Activated CD4-positive, alpha-beta memory T cell treated with anti-CD3 and anti-CD28 coated beads, Interleukin-2, amount 10 ng/mL, durations not matched to agents 7 days and 5 days (primary cell): ENCODE measurements at places on chromosomes 7 and 10. TPM values are rescaled to one million over a fixed set of nuclear protein-coding genes. Genes with fewer than 3 reads are reported as not detected.
A peak's percentile ranks its signal among the peaks of the same experiment; 100 is the strongest.

The GRID1 gene
- total RNA-seq = not detected

The HMX3 gene
- not detected for total RNA-seq

The SPDYE6 gene
- 0.13 TPM for total RNA-seq

The SLC16A12 gene
- not detected for total RNA-seq

The OR2A1 gene
- 0.05 TPM for total RNA-seq

The RNLS gene
- total RNA-seq = 1.3 TPM

The SOSTDC1 gene
- not detected for total RNA-seq

The IDI2 gene
- not detected for total RNA-seq

The C10orf62 gene
- not detected for total RNA-seq

GRCh38 chr7:56218510-56218909, 102.3 kb upstream of the NUPR2 start:
- H3K4me1 ChIP-seq = no peaks in the 10 kb centered on the region
- DNase-seq = no peak
- no peaks in the 10 kb centered on the region for H3K27me3 ChIP-seq

DNA sequence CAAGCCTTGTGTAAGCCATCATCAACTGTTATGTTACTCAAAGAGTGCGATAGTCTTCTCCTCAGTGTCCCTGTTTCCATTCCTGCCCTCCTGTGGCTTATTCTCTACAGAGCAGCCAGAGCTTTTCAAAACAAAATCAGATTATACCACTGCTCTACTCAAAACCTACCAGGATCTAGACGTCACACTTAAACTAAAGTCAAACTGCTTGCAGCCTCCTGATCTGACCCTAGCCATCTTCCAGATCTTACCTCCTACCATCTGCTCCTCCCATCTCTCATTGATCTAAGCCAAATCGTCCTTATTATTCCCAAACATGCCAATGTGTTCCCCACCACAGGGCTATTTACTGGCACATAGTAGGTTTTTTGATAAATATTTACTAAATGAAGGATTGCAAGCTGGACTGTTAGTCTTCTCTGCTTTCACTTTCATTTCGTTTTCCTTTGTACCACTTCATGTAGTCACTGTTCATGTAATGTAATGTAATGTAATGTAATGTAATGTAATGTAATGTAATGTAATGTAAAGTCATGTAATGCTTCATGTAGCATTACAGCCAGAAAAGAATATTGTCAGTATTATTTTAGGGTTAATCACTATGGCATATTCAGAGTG, 116.1 kb downstream of the GPR37 start:
- no peaks in the 10 kb centered on the region for H3K36me3 ChIP-seq
- peaks cover 7% of the 10 kb centered on the region for H3K4me1 ChIP-seq
- H3K27ac ChIP-seq = no peak overlapping the region
- no peak for DNase-seq
- H3K4me3 ChIP-seq = peak overlapping the region; percentile 61

- no peaks in the 10 kb centered on the region for H3K4me1 ChIP-seq
- no peak overlapping the region for H3K4me3 ChIP-seq
- no peaks in the 10 kb centered on the region for H3K36me3 ChIP-seq
- no peaks in the 10 kb centered on the region for H3K27me3 ChIP-seq
- H3K27ac ChIP-seq = no peak overlapping the region
Measured at GRCh38 chr10:83078160-83078559, 1061.1 kb upstream of the GHITM start.

DNA sequence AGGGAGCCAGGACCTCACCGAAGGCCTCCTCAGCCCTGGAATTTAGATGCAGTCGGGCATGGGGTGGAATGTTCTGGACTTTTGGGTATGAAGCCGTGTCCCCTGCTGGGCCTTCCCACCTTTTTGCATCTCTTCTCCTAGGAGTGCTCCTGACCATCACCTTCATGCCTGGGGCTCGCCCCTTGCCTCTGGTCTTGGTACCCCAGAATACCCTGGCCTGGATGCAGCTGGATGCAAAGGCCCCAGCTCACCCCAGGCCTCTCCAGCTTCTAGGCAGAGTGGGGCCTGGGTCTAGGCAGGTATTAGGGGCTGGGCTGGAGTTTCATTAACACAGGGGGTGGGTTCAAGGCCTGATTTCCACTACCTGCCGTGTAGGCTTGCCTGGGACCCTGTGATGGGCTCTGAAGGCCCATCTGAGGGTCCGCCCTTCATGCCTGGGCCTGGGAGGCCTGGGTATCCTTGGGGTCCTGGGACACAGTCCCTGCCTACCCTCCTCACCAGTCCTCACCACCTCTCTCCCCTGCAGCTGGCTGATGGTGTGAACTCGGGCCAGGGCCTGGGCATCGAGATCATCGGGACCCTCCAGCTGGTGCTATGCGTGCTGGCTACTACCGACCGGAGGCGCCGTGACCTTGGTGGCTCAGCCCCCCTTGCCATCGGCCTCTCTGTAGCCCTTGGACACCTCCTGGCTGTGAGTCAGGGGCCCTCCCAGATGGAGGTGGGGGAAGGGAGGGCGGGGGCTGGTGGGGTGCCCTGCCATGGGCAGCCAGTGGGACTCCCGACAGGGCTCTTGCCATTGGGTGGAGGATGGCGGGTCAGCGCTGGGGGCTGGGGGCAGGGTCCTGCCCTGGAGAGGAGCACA, 10.1 kb downstream of the AQP1 start:
- H3K27me3 ChIP-seq = no peaks in the 10 kb centered on the region
- no peak overlapping the region for H3K27ac ChIP-seq
- no peak overlapping the region for H3K4me3 ChIP-seq
- no peaks in the 10 kb centered on the region for H3K36me3 ChIP-seq

DNA sequence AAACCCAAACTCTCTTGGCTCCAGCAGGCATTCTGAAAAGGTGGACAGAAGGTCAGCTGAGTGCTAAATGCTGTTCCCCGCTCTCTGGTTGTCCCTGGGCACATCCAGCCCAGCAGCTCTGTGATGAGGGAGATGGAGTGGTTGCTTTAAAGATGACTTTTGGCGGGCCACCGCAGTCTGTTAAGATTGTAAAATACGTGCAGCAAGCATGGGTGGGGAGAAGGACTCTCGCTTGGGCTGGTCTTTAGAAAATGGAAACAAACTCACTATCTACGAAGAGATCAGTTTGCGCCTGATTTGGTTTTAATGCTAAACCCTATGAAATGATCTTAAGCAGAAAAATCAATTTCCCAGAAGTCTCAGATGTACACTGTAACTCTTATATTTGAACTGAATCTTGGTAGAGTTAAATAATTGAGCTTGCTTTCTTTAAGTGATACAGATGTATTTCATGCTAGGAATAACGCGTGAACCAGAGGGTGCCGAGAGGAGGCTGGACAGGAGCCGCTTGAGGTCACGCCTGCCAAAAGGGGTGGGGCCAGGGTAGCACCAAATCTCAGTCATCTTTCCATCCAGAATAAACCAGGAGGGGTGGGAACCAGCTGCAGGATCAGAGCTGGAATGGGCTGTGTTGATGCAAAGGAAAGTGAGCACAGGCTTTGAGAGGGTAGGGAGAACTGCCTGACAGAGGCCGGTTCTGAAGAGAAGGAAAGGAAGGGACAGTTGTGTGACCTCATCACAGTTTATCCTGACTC, 170.2 kb upstream of the MKI67 start:
- H3K4me1 ChIP-seq = no peaks in the 10 kb centered on the region
- H3K36me3 ChIP-seq = no peaks in the 10 kb centered on the region
- H3K27me3 ChIP-seq = no peaks in the 10 kb centered on the region
- no peak overlapping the region for H3K27ac ChIP-seq
- no peak overlapping the region for H3K4me3 ChIP-seq
- no peak for DNase-seq

- no peak overlapping the region for H3K27ac ChIP-seq
- H3K27me3 ChIP-seq = no peaks in the 10 kb centered on the region
- H3K36me3 ChIP-seq = no peaks in the 10 kb centered on the region
- no peak overlapping the region for H3K4me3 ChIP-seq
- no peak for DNase-seq
Measured at GRCh38 chr7:131281266-131282048, 46.2 kb upstream of the MKLN1 start.

DNA sequence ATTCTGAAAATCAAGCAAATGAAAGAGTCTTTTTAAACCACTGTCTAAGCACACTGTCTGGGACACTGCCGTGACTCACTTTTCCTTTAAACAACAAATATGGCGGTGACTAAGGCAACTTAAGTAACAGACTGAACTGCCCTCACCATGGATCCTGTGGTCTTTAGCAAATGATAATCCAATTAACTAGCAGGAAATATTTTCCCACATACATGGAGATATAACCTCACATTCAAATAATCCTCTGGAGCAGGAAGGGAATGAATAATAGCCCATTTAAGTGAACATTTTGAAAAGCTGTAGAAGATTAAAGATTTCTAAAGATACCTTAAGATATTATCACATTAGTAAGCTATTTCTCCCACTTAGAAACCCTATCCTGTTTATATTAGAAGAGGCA, 40.3 kb upstream of the LRRC17 start:
- no peak overlapping the region for H3K4me3 ChIP-seq
- peaks cover 3% of the 10 kb centered on the region for H3K36me3 ChIP-seq
- peaks cover 3% of the 10 kb centered on the region for H3K27me3 ChIP-seq
- no peak for DNase-seq
- H3K4me1 ChIP-seq = peaks cover 38% of the 10 kb centered on the region
- H3K27ac ChIP-seq = no peak overlapping the region

GRCh38 chr10:9781666-9782065, 1236.0 kb upstream of the CELF2 start:
- H3K27me3 ChIP-seq = no peaks in the 10 kb centered on the region
- DNase-seq = no peak

GRCh38 chr7:158279539-158280447, 307.8 kb downstream of the PTPRN2 start:
- DNase-seq = no peak
- H3K4me3 ChIP-seq = no peak overlapping the region
- H3K4me1 ChIP-seq = no peaks in the 10 kb centered on the region
- no peaks in the 10 kb centered on the region for H3K27me3 ChIP-seq

DNA sequence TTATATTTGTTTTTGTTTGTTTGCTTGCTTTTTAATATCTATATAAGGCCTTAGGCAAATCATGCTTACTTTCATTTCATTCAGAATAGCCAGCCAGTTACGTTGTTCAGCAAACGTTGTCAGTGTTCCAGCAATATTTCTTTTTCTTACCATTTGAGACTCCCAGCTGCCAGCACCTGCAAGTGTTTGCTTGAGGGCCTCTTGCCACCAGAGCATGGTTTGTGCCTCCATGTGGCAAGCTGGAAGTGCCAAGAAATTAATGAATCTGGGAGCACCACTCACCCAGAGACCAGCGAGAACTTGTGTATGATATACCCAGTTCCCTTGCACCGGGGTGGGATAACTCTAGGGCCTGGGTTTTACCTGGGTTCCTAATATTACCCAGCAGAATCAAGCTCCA, 177.1 kb upstream of the CSTF2T start:
- no peaks in the 10 kb centered on the region for H3K27me3 ChIP-seq
- no peak overlapping the region for H3K27ac ChIP-seq
- H3K36me3 ChIP-seq = no peaks in the 10 kb centered on the region
- no peak overlapping the region for H3K4me3 ChIP-seq
- H3K4me1 ChIP-seq = peaks cover 13% of the 10 kb centered on the region
